Uterus (tissue), 4 donors: ENCODE measurements at places on chromosomes 6 and 20. TPM values are rescaled to one million over a fixed set of nuclear protein-coding genes. Genes with fewer than 3 reads are reported as not detected.

DNA sequence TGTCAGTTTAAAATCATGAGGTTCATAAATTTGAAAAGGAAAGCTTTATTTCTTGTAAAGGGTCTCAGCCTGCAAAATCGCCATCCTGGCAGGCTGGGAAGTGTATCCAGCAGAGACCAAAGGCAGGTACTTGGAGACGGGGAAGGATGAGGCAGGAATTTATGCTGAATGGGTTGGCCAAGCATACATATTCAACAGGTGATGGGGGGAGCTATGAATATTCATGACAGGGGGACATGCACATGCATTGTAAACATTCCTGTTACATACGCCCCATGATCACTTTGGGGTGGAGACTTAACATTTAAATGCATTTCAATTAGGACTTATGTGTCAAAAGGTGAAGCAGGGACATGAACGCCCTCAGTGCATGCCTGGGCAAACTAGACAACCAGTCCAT, 9.8 kb upstream of the SLC22A1 start:
- H3K4me3 ChIP-seq = no peak overlapping the region
- no peaks in the 10 kb centered on the region for H3K27me3 ChIP-seq
- H3K4me1 ChIP-seq = no peaks in the 10 kb centered on the region
- DNase-seq = no peak
- H3K27ac ChIP-seq = no peak overlapping the region

GRCh38 chr6:111894272-111894671, 21.0 kb upstream of the FYN start:
- no peaks in the 10 kb centered on the region for H3K27me3 ChIP-seq
- H3K4me1 ChIP-seq = no peaks in the 10 kb centered on the region
- H3K4me3 ChIP-seq = no peak overlapping the region

GRCh38 chr6:71452697-71453370, 164.2 kb downstream of the OGFRL1 start:
- no peak overlapping the region for H3K27ac ChIP-seq
- H3K36me3 ChIP-seq = no peaks in the 10 kb centered on the region
- H3K4me3 ChIP-seq = no peak overlapping the region
- DNase-seq = no peak
- no peaks in the 10 kb centered on the region for H3K4me1 ChIP-seq

DNA sequence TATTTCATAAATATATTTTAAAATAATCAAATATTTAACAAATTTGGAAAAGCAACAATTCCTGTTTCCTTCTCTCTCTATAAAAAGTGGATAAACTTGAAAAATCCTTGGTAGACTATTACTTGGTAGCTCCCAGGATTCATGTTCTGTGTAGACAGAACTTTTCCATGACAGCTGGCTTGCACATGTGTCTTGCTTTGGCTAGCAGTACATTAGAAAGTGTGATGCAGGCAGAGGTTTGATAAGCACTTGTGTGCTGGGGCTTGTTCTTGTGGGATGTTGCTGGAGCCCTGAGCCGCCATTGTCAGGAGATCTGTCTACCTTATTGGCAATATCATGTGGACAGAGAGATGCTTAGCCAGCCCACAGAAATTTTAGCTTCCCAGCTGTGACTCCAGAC, 327.2 kb downstream of the CDKAL1 start:
- DNase-seq = no peak
- H3K36me3 ChIP-seq = no peaks in the 10 kb centered on the region
- H3K27ac ChIP-seq = no peak overlapping the region

Gene LTB
- 1.5 TPM for total RNA-seq

Gene MOXD1
- 47.6 TPM for total RNA-seq

Gene EPPIN
- total RNA-seq = not detected

Gene SLC13A3
- under 0.01 TPM for total RNA-seq

Gene PPP1R14C
- total RNA-seq = 2.1 TPM
